ENCODE measurements at places on chromosomes 5 and 9. TPM values are rescaled to one million over a fixed set of nuclear protein-coding genes. Genes with fewer than 3 reads are reported as not detected.

The LECT2 gene
- polyA plus RNA-seq = not detected

The FBP2 gene
- polyA plus RNA-seq = not detected

The KIF4B gene
- polyA plus RNA-seq = 0.03 TPM

The ADAMTSL1 gene
- 44.3 TPM for polyA plus RNA-seq

The ADAM19 gene
- polyA plus RNA-seq = 49.2 TPM

The BRINP1 gene
- not detected for polyA plus RNA-seq

The SCGB3A1 gene
- not detected for polyA plus RNA-seq

The FRRS1L gene
- 0.05 TPM for polyA plus RNA-seq

The PRRC2B gene
- 39.1 TPM for polyA plus RNA-seq

The CCDC69 gene
- 0.48 TPM for polyA plus RNA-seq

The DRD1 gene
- polyA plus RNA-seq = 0.16 TPM

The CEL gene
- polyA plus RNA-seq = 0.75 TPM

The SPAG8 gene
- polyA plus RNA-seq = 0.62 TPM

The PRDM9 gene
- not detected for polyA plus RNA-seq

The ARL10 gene
- 6.0 TPM for polyA plus RNA-seq

The LRRC19 gene
- not detected for polyA plus RNA-seq

The FOXI1 gene
- polyA plus RNA-seq = not detected

The SRD5A1 gene
- polyA plus RNA-seq = 18.2 TPM

The FAM219A gene
- 20.8 TPM for polyA plus RNA-seq

The CCDC152 gene
- polyA plus RNA-seq = 0.57 TPM

The SAPCD2 gene
- polyA plus RNA-seq = 6.4 TPM

The JADE2 gene
- 16.7 TPM for polyA plus RNA-seq

The DMRTA1 gene
- polyA plus RNA-seq = not detected

The NME5 gene
- polyA plus RNA-seq = 0.17 TPM

The GPR21 gene
- polyA plus RNA-seq = not detected

The TSTD2 gene
- 11.2 TPM for polyA plus RNA-seq

The OTULINL gene
- 0.09 TPM for polyA plus RNA-seq

The CNTNAP3B gene
- 2.1 TPM for polyA plus RNA-seq

The TAF11L5 gene
- polyA plus RNA-seq = not detected

The PCDHA3 gene
- 0.06 TPM for polyA plus RNA-seq

The ANKRD31 gene
- polyA plus RNA-seq = not detected

The ACSL6 gene
- polyA plus RNA-seq = not detected

The SLC4A9 gene
- polyA plus RNA-seq = not detected

The FLT4 gene
- 0.07 TPM for polyA plus RNA-seq

The IL5 gene
- not detected for polyA plus RNA-seq

The PCDHB8 gene
- 0.07 TPM for polyA plus RNA-seq

The KCNIP1 gene
- polyA plus RNA-seq = not detected

The AGPAT2 gene
- 39.5 TPM for polyA plus RNA-seq

The RNF208 gene
- 1.6 TPM for polyA plus RNA-seq

The PLPP7 gene
- 1.2 TPM for polyA plus RNA-seq

The TTC1 gene
- 36.0 TPM for polyA plus RNA-seq
